ENCODE measurements at places on chromosomes 1 and 21.

- no peak for DNase-seq
Measured at GRCh38 chr21:15627011-15627410, 102.8 kb upstream of the USP25 start.

DNA sequence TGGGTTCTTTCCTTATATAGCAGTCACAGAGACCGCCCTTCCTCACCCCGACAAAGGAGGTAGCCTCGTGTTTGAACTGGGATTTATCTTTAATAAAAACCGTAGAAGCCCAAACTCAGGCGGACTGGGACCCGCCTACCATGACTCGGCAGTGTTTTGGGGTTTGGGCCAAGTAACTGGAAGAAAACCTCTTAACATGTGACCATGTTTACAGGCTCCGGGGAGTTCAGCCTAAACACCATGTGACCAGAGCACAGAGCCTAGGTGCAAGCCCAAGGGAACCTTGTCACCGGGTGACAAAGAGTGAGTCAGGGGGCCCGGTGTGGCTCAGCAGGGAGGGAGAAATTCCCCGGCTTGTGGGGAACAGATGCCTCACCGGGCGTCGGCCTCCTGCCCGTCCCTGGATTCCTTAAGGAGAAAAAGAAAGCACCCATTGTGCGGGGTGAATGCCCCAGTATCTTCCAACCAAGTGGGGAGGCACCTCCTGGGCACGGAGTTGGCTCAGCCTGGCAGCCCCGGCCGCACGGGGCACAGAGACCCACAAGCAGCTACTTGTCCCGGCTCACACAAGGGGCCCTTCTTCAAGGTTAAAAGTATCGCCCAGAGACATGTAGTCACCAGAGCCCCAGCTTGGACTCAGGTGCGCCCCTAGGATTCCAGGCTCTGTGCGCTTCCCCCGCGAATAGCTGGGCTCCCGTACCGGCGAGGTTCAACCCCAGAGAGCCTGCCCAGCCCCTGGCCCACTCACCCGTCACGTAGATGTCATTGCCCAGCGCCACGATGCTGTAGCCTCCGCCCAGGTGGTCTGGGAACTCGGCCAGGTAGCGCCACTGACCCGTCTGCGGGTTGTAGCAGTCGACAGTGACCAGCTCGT is 1.4 kb downstream of the KLHL21 start:
- peak; percentile 64 for DNase-seq

GRCh38 chr1:18058206-18058921 is 49.2 kb upstream of the IGSF21 start:
- DNase-seq: no peak

DNA sequence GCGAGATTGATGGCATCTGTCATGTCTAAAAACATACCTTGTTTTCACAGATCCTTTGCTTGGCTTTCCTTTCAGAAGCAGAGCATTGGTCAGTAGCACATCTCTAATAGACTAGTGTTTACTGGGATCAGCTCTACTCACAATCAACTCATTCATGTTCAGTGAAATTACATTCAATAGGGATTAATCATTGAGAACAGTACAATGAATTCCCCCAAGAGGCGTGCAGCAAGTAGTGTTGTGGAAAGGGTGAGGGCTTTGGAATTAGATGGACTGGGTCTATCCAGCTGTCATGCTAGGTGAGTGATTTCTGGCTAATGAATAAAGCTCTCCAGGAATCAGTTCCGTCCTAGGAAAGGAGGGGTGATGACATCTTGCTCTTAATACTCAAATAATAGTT is 155.2 kb upstream of the COA6 start:
- DNase-seq: no peak

DNA sequence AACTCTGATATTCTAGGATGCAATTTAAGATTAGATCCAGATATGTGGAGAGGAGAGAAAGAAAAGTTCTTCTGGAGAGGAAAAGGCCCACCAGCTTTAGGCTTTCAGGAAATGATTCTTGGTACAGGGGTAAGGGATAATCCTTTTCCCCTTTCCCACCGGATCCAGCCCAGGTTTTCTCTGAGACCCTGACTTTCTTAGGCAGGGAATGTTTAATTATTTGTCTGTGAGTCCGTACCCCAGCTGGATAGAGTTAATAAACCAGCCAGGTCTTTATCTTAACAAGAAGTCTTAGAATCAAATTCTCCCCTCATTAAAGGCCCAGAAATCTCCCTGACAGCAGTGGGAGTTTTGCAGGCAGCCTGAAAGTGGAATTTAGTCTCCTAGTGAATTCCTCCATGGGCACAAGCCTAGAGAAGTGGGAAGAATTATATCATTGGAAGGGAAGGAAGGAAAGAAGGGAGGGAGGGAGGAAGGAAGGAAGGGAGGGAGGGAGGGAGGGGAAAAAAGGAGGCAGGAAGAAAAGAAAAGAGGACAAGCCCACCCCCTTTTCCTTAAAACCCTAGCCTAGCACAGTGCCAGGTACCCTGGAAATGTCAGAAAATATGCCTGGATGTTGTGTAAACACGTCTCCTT is 189.0 kb downstream of the PLPP3 start:
- no peak for DNase-seq

DNA sequence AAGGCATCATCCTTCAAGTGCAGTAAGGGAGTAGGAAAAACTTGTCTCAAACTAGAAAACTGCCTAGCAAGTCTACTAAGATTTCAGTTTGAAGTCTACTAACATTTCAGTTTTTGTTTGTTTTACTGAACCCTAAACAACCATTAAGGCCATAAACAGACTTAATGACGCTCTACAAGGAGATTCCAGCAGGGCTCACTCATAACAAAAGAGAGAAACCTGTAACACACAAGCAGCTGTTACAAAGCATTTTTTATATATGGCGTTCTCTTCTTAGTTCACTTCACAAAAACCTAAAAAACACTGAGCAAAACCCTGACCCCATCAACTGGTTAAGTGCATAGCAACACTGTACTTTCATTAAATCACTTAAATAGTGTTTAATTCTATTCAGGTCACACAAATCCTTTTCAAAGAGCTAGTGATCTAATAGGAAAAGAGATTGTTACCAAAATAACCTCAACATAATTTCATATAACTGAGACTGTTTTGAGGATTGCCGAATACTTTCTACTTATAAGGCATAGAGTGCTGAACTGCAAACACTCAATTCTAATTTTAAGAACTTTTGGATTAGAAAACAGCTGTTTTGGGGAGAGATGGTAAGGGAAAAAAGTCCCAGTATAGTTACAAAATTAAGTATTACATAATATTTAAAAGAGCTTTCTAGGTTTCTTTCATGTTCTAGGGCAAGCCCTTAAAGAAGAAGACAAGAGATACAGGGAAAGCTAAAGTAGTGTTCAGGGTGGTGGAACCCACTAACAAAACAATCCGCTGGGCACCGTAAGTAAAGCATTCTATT is 1.4 kb downstream of the B3GALNT2 start:
- DNase-seq: no peak

GRCh38 chr1:15835205-15835740 is 12.2 kb upstream of the SPEN start:
- DNase-seq: no peak

DNA sequence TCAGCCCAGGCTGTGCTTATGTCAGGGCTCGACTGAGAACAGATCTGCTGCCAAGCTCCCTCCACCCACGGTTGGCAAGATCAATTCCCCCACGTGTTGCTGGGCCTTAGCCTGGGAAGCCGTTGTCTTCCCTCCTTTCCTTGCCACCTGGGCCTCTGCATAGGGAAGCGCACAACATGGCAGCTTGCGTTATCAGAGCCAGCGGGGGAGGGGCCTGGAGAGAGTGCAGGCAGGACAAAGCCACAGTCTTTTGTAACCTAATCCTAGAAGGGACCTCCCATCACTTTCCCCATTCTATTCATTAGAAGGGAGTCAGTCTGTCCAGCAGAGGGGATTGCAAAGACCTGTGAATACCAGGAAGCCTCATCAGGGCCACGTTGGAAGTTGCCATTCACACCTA is 17.0 kb upstream of the IGSF21 start:
- DNase-seq: no peak

GRCh38 chr1:113940365-113941244 is 11.5 kb downstream of the HIPK1 start:
- DNase-seq: peak; percentile 74

GRCh38 chr1:211326528-211327345 is at the start of gene TRAF5:
Gene TRAF5 (plus strand): TSS chr1:211326833. CDS start chr1:211353240, 26,407 bp downstream.
- no peak for DNase-seq

DNA sequence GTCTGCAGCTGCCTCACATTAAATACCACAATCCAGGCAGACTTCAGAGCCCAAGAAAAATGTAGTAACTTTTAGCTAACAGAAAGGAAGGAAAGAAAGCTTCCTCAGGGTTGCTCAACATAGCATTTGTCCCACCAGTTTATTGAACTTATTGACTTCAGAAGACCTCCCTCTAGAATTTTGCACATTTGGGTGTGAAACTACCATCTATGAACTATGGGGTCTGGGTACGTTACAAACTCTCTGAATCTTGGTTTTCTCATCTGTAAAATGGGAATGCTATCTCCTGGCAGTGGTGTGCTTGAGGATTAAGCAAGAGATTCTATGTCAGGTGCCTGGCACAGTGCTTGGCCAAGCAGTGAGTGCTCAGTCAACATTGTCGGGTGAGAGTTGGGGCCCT is at the start of gene ZP4:
Gene ZP4, minus strand, starts transcription at position 101 of the 400 bp plus-strand sequence. CDS start 287 bp downstream, outside the sequence.
- DNase-seq: no peak

DNA sequence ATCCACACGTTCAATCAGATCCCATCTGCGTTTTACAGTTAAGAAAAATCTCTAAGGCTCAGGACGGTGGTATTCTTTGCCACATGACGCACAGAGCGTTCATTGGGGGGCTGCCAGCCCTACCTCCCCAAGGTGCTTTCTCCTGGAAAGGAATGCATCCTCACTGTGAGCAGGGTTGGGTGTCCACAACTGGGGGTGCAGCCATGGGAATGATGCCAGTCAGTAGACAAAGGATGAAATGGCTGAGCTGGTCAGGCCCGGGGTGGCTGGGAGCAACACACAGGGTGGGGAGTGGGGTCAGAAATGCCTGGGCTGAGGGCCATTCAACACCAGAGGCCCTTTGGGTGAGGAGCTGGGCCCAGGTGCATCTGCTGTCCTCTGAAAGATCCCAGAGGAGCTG is 25.9 kb downstream of the OPTC start:
- no peak for DNase-seq

DNA sequence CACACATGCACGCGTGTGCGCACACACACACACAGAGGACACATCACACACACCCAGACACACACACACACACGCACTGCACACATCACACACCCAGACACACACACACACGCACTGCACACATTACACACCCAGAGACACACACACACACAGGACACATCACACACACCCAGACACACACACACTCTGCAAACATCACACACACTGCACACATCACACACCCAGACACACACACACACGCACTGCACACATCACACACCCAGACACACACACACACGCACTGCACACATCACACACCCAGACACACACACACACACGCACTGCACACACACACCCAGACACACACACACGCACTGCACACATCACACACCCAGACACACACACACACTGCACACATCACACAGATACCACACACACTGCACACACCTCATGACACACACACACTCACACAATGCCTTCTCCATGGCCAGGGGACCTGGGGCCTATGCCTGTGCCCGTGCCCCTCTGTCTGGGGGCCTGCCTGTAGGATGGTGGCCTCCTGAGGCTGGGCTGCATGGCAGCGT is 24.4 kb downstream of the CRYAA start:
- DNase-seq: no peak

DNA sequence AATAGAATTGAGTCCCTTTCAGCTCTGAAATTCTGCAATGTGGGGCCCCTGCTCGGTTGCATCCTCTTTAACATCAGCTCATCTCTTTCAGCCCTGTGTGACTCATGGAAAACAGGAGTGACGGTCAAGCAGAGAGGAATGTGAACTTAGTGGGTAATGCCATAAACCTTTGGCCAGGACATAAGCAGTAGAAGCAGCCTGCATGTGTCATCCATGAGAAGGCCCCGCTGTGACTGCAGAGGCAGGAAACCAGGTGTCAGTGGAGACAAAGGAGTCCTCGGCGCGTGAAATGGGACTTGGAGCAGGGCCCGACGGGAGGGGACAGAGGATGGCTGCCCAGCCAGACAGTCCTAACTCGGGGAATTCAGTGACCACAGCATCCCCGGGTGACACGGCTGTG is 21.1 kb upstream of the EPHB2 start:
- no peak for DNase-seq

DNA sequence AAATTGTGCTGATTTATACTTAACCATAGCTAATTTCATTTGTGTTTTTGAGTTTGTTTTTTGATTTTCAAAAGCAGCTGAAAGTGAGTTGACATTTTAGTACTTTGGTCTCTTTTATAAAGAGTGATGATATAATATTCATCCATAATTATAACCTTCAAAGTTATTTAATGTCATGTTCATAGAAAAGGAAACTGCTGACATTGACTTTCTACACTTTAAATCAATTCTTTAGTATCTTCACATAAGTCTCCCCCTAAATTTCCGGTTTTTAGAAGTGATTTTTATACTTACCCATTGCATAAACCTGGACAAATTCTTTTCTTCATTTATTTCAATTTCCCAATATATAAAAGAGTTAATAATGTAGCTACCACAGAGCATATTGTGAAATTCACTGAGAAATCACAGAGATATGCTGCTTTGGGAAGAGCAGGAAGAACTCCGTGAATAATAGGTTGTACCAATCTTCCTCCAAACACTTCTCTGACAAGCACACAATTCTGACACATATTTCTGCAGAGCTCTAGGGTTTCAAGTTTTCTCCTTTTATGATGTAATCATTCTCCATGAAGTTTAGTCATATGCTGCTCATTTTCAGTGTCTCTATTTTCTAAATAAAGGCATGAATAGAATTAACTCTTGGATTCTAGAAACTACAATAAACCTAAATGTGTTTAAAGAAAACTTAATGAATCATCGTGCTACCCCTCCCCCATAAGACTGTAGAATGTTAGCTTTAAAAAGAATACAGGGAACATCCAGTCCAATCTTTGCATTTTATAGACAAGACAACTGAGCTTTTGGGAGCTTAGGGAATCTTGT is 25.6 kb upstream of the CDC42BPA start:
- DNase-seq: no peak

- DNase-seq: no peak
Measured at GRCh38 chr21:21661741-21662140, 663.5 kb downstream of the NCAM2 start.

- no peak for DNase-seq
Measured at GRCh38 chr1:203671047-203671446, 44.4 kb downstream of the ATP2B4 start.

GRCh38 chr1:18191481-18192155 is 84.0 kb downstream of the IGSF21 start:
- no peak for DNase-seq

Measured in C1 segment of cervical spinal cord (tissue), 14 donors.